ENCODE measurements at places on chromosomes 11 and 22. TPM values are rescaled to one million over a fixed set of nuclear protein-coding genes. Genes with fewer than 3 reads are reported as not detected.

FKBP2 gene
- total RNA-seq, result 94.7 TPM

GRCh38 chr11:60875366-60876167, 8.2 kb downstream of the ZP1 start:
- H3K36me3 ChIP-seq, result peaks cover 17% of the 10 kb centered on the region
- H3K4me3 ChIP-seq, result no peak overlapping the region
- no peak for DNase-seq
- no peak overlapping the region for H3K27ac ChIP-seq
- H3K4me1 ChIP-seq, result peaks cover 28% of the 10 kb centered on the region

GRCh38 chr11:119402470-119402869, 20.5 kb downstream of the THY1 start:
- H3K27me3 ChIP-seq, result no peaks in the 10 kb centered on the region
- H3K27ac ChIP-seq, result no peak overlapping the region
- no peaks in the 10 kb centered on the region for H3K4me1 ChIP-seq
- DNase-seq, result no peak
- H3K36me3 ChIP-seq, result no peaks in the 10 kb centered on the region

DNA sequence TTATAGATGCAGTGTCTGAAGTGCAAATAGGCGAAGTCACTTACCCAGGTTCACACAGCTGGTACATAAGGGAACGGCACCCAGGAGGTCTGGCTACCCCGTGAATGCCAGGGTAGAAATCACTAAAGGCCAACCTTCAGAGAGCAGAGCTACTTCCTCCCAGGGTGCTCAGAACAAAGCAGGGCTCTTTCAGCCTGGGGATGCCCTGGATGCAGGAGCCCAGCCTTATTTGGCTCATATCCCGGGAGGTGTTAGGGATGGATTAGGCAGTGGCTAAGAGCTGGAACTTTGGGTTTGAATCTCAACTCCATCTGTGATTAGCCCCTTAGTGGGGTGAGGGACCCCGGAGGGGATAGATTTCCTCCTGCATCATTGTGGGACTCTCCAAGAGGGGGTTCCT, 33.1 kb upstream of the ASPHD2 start:
- no peak overlapping the region for H3K27ac ChIP-seq
- no peak overlapping the region for H3K4me3 ChIP-seq
- DNase-seq, result no peak
- no peaks in the 10 kb centered on the region for H3K27me3 ChIP-seq

GRCh38 chr11:95231881-95232605, 1.0 kb upstream of the SESN3 start:
- H3K4me1 ChIP-seq, result peaks cover 8% of the 10 kb centered on the region
- H3K27me3 ChIP-seq, result no peaks in the 10 kb centered on the region
- peak overlapping the region; percentile 67 for H3K4me3 ChIP-seq
- H3K27ac ChIP-seq, result peak overlapping the region; percentile 99
- DNase-seq, result no peak
- no peaks in the 10 kb centered on the region for H3K36me3 ChIP-seq

OTOG gene
- total RNA-seq, result under 0.01 TPM

MUC5B gene
- total RNA-seq, result 0.17 TPM

- H3K36me3 ChIP-seq, result no peaks in the 10 kb centered on the region
- no peak overlapping the region for H3K4me3 ChIP-seq
- no peaks in the 10 kb centered on the region for H3K4me1 ChIP-seq
Measured at GRCh38 chr11:82105331-82105998, 628.2 kb downstream of the FAM181B start.

- H3K4me3 ChIP-seq, result no peak overlapping the region
- peaks cover 14% of the 10 kb centered on the region for H3K4me1 ChIP-seq
- H3K36me3 ChIP-seq, result peaks cover 36% of the 10 kb centered on the region
- no peak for DNase-seq
Measured at GRCh38 chr11:3826721-3827120, 14.0 kb downstream of the RHOG start.

DNA sequence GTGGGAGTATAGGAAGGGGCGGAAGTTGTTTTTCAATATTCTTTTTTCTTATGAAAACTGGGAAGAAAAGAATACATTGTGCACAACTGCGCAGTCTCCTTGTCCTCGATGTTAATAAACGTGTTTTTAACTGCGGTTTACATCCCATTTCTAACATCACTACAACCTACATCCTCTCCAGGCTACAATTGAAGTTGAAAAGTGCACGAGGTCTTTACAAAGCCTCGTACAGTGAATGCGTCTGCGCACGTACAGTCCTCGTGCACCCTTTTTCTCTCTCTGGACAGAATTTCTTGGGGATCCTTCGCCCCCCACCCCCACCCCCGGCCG, 102.4 kb downstream of the WT1 start:
- H3K27me3 ChIP-seq, result peaks cover 17% of the 10 kb centered on the region
- H3K27ac ChIP-seq, result no peak overlapping the region
- peaks cover 11% of the 10 kb centered on the region for H3K4me1 ChIP-seq
- no peak for DNase-seq
- H3K4me3 ChIP-seq, result peak overlapping the region; percentile 35
- no peaks in the 10 kb centered on the region for H3K36me3 ChIP-seq

MYBPC3 gene
- total RNA-seq, result not detected

- H3K36me3 ChIP-seq, result no peaks in the 10 kb centered on the region
- H3K4me3 ChIP-seq, result no peak overlapping the region
- peaks cover 21% of the 10 kb centered on the region for H3K4me1 ChIP-seq
- no peak for DNase-seq
- H3K27ac ChIP-seq, result no peak overlapping the region
- H3K27me3 ChIP-seq, result no peaks in the 10 kb centered on the region
Measured at GRCh38 chr22:49492741-49493251, 334.9 kb downstream of the BRD1 start.

DNA sequence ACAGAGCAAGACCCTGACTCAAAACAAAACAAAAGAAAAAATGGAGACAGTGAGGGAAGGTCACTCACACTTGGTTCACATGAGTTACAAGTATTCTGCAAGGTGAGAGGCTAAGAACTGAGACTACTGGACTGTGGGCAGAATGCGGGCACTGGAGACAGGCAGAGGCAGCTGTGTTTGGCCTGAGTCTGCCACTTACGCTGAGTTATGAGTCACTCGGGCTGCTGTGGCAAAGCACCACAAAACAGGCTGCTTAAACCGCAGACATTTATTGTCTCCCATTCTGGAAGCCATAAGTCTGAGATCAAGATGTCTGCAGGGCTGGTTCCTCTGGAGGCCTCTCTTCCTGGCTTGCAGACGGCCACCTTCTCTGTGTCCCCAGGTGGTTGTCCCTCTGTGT, 122.8 kb downstream of the SHANK2 start:
- H3K27me3 ChIP-seq, result no peaks in the 10 kb centered on the region
- no peak overlapping the region for H3K4me3 ChIP-seq
- H3K36me3 ChIP-seq, result no peaks in the 10 kb centered on the region
- no peak for DNase-seq

HOATZ gene
- total RNA-seq, result 3.4 TPM

Data from spinal cord (tissue), 10 donors.